ENCODE measurements at places on chromosomes 12 and 14. TPM values are rescaled to one million over a fixed set of nuclear protein-coding genes. Genes with fewer than 3 reads are reported as not detected.

DNA sequence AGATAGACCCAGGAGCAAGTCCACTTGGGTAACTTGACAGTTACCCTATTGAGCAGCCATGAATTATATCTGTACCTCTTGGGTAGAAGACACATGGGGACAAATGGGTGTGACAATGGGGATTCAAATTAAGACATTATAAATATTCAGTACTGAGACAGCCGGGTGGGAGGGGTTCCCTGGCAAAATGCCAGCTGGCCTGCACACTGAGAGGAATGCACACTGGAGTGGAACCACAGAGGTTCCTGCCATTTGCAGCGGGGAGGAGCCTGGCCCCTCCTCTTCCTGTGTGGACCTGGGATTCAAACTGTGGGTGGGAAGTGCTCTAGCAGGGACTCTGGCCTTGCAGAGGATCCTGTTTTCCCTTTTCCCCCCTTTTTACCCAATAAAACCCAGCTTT lies 118.7 kb upstream of the CDKN3 start:
- H3K4me1 ChIP-seq = no peaks in the 10 kb centered on the region
- H3K4me3 ChIP-seq = no peak overlapping the region
- H3K36me3 ChIP-seq = no peaks in the 10 kb centered on the region
- DNase-seq = no peak
- no peak overlapping the region for H3K27ac ChIP-seq

APEX1 gene
- total RNA-seq = 125 TPM

DNAH10 gene
- 6.8 TPM for total RNA-seq

- no peak overlapping the region for H3K27ac ChIP-seq
- peak overlapping the region; percentile 19 for H3K4me3 ChIP-seq
- H3K4me1 ChIP-seq = peaks cover 4% of the 10 kb centered on the region
Measured at GRCh38 chr12:182381-182892, 31.5 kb downstream of the SLC6A12 start.

DNA sequence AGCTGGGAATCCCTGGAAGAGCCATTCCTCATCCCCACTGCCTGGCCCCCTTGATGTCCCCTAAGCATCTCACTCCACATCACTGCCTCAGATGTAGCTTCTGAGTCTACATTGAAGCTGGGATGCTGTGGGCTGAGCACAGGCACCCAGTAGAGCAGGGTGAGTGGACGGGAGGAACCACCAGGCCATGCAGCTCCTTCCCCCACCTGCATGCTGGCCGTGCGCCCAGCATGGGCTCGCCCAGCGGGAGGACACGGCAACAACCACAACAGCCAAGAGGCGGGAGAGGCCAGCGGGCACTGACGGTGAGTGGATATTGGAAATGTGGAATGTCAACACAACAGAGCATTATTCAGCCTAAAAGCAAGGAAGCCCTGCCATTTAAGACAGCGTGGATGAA lies 310.9 kb downstream of the ADGRD1 start:
- H3K27ac ChIP-seq = no peak overlapping the region
- no peaks in the 10 kb centered on the region for H3K27me3 ChIP-seq
- no peak overlapping the region for H3K4me3 ChIP-seq
- DNase-seq = peak; percentile 88

A2ML1 gene
- total RNA-seq = 0.13 TPM

DNA sequence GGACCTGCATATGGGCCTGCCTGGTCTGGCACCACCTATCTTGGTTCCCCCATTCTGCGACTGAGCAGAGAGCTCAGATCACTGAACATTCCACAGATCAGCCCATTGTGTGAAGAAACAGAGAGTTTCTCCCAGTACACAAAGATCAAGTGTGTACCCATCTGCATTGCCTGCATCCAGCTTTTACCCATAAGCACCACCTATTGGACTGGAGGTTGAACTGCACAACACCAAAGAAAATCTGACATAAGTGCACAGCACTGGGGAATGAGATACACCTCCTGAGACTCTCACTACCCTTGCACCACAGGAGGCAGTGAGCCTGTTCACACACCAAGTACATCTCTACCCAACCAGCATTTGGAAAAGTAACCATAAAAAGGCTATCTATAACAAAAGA lies 362.6 kb upstream of the CLEC14A start:
- no peak overlapping the region for H3K27ac ChIP-seq
- no peaks in the 10 kb centered on the region for H3K36me3 ChIP-seq
- no peak overlapping the region for H3K4me3 ChIP-seq
- no peaks in the 10 kb centered on the region for H3K27me3 ChIP-seq

GRCh38 chr12:7972734-7973456 lies 36.9 kb upstream of the SLC2A3 start:
- H3K27ac ChIP-seq = no peak overlapping the region
- peaks cover 18% of the 10 kb centered on the region for H3K4me1 ChIP-seq
- H3K27me3 ChIP-seq = no peaks in the 10 kb centered on the region
- H3K36me3 ChIP-seq = no peaks in the 10 kb centered on the region
- DNase-seq = no peak

DNA sequence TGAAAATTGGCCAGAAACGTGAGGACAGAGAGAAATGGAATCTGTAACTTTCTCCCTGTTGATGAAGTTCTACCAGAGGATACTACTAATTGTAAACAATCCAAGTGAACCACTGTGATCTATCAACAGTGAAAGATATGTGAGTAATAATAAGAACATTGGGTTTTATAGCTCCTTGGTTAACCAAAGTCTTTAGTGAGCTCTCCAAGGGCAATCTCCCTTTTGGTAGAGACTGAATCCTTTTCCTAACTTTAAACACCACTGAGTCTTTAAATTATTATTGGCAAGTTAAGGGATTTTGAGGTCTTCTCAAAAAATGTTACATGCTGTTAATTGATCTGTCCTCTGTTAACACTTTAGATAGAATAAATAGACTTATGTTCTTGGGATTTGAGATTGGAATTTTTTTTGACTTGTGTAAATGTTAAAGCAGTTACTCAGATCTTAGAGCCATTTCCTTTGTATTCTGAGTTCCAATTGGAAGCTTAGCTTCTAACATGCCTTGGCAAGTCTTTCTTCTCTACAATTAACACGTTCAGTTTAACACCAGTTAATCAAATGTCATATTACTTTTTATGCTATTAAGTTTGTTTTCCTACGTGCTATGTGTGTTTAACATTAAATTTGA lies 338.2 kb upstream of the DDHD1 start:
- H3K27me3 ChIP-seq = no peaks in the 10 kb centered on the region
- H3K4me3 ChIP-seq = no peak overlapping the region
- no peaks in the 10 kb centered on the region for H3K36me3 ChIP-seq
- H3K27ac ChIP-seq = no peak overlapping the region

TCL1B gene
- not detected for total RNA-seq

DNA sequence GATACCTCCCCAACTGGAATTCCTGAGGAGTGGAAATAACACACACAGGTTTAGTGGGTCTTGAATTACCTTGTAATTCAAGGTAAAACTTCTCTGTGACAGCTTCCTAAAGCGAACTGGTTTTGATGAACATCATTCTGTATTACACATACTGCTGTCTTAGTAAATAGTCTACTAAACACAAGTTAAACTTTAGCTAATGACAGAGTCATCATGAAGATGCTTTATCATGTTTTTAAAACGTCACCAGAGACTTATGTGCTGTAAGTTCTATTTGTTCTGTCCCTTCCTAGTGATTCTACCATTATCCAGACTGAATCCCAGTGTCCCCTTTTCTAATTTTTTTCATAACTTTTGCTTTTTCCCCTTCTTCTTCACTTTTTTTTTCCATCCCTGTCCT lies 11.6 kb upstream of the GXYLT1 start:
- H3K4me1 ChIP-seq = no peaks in the 10 kb centered on the region
- no peaks in the 10 kb centered on the region for H3K36me3 ChIP-seq
- H3K4me3 ChIP-seq = no peak overlapping the region
- H3K27me3 ChIP-seq = no peaks in the 10 kb centered on the region
- no peak for DNase-seq

- no peak overlapping the region for H3K4me3 ChIP-seq
- H3K27me3 ChIP-seq = no peaks in the 10 kb centered on the region
- peak overlapping the region; percentile 55 for H3K27ac ChIP-seq
- H3K36me3 ChIP-seq = no peaks in the 10 kb centered on the region
Measured at GRCh38 chr14:69685218-69685616, 73.8 kb downstream of the SUSD6 start.

RTN1 gene
- total RNA-seq = 14.0 TPM

SERPINA3 gene
- total RNA-seq = 51.5 TPM

SERPINA12 gene
- total RNA-seq = not detected

DNA sequence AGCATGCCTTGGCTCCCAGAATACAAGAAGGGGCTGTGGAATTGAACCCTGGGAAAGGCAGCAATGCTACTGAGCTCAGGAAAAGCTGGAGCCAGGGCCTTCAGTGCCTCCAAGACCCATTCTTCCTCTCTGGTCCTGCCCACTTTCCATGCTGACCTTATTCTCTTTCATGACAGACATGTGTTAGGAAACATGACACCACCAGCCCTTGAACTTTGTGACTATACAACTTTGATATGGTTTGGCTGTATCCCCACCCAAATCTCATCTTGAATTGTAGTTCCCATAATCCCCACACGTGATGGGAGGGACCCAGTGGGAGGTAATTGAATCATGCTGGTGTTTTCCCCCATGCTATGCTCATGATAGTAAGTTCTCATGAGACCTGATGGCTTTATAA lies 408.2 kb downstream of the DPF3 start:
- H3K27me3 ChIP-seq = no peaks in the 10 kb centered on the region
- no peak for DNase-seq

DNA sequence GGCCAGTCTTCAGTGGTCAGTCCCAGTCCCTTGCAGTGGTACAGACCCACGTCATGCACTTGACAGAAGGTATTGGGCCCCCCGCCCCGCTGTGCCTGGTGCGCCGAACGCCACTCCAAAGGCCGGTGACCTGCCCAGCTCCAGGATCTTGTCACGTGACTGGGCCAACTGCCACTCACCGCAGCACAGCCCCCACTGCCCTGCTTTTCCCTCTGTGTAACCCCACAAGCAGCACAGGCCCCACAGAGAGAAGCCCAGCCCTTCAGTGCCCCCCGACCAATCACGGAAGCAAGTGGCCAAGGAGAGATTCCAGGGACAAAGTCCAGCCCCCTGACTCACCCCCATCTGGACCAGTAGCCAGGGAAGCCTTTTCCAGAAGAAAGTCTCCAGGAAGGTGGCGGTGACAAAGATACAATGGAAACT lies 498 bp downstream of the GPR132 start:
- no peaks in the 10 kb centered on the region for H3K36me3 ChIP-seq
- DNase-seq = peak; percentile 75
- peak overlapping the region; percentile 91 for H3K27ac ChIP-seq
- H3K27me3 ChIP-seq = no peaks in the 10 kb centered on the region
- H3K4me1 ChIP-seq = peaks cover 57% of the 10 kb centered on the region
- peak overlapping the region; percentile 34 for H3K4me3 ChIP-seq

DNA sequence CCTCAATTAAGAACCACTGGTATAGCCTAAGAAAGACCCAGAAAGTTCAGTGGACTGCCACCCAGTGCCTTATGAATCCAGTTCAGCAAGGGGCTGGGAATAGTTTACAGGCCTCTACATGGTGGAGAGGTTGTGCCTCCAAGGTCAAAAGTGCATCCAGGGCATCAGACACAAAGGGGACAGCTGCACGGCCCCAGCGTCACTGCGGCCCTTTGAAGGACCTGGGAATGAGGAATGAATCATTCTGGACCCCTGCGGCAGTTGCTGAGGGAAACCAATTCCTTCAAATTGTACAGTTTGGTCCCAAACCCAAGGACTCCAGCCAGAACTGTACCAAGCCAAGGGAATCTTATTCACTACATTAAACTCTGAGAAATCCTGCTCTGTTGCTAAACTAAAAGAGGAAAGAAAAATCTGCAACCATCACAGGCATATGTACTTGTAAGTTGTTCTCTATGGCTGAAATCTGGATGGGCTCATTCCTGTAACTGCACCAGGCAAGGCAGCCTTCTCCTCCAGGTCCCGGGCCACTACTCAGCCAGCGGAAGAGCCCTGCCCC lies 10.9 kb upstream of the NGB start:
- no peak overlapping the region for H3K4me3 ChIP-seq
- H3K27me3 ChIP-seq = no peaks in the 10 kb centered on the region
- peaks cover 10% of the 10 kb centered on the region for H3K36me3 ChIP-seq
- H3K27ac ChIP-seq = no peak overlapping the region
- no peak for DNase-seq
- H3K4me1 ChIP-seq = no peaks in the 10 kb centered on the region

MYH6 gene
- total RNA-seq = not detected
